ENCODE measurements at places on chromosomes 7 and 10.
A peak's percentile ranks its signal among the peaks of the same experiment; 100 is the strongest.

DNA sequence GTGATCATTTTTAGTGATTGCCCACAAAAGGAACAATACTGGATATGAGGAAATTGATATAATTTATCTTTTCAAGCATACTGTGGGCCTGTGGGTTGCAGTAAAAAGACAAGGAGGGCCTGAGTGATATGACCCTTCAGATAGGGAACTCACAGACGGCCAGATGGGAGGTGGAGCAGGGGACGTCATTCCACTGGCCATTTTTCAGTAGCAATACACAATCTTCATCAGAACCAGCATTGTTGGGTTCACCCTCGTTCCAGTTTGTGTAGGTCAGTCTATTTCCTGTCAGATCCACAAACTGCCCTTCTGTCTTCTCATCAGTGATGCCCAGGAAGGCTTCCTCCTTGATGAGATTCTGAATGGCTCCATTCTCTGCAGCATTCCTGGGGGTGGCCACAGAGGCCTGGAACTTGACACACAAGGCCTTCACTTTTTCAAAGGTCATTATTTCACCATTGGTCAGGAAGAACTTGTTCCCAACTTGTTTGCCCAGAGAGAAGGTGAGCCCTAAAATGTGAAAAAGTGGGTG, 4.5 kb downstream of the MBL2 start:
- no peak for DNase-seq

DNA sequence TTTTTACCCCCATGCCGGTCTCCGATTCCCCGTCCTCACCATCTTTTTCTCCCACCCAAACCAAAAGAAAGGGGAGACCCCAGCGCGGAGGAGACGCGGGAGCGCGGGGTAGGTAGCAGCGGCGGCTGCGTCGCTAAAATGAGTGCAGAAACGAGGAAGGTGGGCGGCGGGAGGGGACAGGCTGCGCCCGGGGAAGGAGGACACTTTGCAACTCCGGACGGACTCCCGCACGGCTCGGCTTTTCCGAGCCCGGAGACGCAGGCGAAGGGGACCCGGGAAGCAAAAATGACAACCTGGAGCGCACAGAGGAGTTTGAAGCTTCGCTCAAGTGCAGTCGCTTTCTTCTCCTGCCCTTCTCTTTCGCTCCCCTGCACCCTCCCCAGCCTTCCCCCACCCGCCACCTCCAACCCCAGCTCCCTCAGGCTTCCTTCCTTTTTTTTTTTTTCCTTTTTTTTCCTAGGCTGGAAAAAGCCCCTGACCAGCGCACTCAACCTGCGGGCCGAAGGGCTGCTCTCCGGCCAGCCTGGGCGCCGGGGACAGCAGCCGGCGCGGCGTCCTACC, 453 bp downstream of the SFMBT2 start:
- no peak for DNase-seq

DNA sequence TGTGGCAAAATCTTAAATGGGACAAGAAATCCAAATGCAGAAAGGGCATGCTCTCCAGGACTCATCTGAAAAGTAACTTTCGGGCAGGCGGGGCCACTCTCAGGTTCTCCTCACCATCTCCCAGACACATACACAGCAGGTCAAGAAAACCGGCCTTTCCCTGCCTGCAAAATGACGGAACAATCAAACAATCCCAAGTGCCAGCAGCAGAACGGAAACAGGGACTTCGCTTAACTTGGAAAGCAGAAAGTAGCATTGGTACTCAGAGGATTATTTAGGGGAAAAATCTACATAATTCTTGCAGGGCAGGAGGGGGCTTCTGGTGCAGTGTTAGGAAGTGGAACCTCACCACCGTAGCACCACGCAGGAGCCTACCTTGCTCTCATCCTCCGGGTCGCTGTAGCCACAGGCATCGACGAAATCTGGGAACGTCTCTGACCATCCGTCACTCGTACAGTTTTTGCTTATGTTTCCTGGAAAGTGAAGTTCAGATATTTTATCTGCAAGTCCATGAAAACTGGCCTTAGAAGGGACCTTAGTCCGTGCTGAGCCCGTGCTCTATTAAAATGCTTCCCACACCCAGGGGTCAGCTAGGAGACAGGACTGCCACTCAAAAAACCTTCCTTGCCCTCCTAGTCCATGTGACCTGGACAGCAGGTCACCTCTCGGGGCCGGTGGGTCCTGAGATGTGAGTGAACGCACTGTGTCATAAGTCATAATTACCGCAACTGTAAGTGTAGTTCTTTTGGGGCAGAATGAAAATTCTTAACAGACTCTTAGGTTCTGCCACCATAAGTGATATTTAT, 41.1 kb downstream of the VIPR2 start:
- DNase-seq: no peak

GRCh38 chr7:101681170-101682007, 52.3 kb upstream of the MYL10 start:
- peak; percentile 53 for DNase-seq

DNA sequence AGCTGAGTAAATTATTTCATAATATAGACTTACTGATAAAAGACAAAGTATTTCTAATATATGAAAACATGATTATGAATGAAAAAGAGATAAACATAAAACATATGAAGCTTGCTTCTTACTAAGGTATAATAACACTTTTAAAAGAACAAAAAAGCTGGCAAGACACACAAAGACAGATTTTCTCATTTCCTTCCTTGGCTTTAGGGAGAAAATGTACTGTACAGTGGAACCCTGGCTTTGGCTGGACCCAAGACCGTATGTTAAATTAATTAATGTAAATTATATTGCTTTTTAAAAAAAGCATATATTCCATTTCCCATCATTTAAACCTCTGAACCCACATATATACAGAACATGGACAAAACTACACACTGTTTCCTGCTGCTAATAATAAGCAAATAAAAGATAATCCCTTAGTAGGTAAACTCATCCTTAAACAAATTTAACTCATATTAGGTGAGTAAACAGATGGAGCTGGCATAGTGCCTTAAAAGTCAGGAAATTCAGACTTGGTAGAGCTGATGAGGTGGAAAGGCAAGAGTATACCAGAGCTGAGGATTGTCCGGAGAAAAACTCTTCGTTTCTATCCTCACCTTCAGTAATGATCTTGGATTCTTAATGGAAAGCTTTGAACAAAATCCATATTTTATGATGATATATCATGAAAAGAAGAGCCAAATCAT, 1016.4 kb upstream of the KCND2 start:
- DNase-seq: no peak

- no peak for DNase-seq
These were observed 45.7 kb upstream of the KCND2 start for GRCh38 chr7:120227255-120227654.

DNA sequence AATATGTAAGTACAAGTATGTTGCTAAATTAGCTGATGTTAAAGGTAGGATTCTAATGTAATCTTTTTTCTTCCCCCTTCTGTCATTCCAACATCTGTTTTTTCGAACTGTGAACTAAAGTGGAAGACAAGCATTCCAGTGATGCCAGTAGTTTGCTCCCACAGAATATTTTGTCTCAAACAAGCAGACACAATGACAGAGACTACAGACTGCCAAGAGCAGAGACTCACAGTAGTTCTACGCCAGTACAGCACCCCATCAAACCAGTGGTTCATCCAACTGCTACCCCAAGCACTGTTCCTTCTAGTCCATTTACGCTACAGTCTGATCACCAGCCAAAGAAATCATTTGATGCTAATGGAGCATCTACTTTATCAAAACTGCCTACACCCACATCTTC, 62.7 kb downstream of the WAC start:
- DNase-seq: no peak

DNA sequence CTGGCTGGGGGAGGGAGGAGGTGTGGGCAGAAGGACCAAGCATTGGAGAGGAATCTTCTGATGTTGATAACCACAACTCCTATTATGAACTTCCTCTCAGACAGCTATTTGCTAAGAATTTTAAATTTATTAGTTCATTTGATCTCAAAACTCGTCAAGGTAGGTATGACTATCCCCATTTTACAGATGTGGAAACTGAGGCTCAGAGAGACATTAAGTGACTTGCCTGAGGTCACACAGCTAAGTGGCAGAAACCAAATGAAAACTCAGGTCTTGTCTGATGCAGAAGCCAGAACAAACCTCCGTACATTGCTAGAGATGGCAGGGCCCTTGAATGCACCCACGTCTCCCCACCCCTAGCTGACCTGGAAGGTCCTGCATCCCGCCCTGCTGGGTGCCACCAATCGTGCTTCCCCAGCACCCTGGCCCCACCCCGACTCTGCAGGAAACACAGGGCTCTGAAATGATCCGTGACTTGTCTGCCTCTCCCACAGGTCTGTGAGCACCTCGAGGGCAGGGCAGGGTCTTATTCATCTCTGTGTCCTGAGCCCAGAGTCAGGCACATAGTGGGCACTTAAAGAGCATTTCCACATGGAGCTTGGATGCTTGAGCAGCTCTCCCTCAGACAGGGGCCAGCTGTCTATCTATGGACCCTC, 5.6 kb upstream of the PALD1 start:
- no peak for DNase-seq

DNA sequence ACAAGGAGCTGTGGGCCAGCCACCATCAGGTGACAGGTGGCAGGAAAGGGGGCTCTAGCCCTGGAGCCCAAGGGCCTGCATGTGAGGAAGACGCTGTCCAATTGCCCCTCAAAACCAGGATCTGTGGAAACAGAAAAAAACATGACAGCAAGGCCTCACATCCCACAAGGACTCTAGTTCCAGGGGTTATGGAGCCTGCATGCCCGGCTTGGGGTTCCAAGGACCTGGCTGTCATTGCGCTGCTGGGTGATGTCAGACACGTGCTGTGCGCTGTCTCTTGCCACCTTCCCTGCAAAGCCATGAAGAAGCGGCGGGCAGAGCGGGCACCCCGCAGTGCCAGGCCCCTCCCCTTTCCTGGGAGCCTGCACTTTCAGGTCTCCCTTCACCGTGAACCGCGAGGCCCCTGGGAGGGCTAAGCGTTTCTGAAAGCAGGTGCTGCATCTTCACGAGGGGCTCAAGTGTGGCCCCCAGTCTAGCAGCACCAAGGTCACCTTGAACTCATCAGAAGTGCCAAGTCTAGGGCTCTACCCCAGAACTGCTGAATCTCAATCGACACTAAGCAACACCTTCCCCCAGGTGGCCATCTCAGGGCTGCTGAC, 15.1 kb upstream of the CRYGN start:
- DNase-seq: no peak

DNA sequence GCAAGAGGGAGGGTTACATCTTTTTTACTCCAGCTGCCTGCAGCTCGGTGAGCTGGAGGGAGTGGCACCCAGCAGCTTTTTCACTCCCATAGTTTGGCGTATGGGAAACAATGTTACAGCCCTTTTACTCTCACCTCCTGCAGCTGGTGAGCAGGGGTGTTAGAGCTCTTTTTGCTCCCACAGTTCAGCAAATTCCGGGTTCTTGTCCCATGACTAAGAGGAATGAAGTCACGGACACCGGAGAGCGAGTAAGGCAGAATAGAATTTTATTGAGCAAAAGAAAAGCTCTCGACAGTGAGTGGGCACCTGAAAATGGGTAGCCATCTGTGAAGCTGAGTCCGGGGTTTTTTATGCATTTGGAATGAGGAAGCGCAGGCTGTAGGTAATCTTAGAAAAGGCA, 446.6 kb downstream of the GFRA1 start:
- no peak for DNase-seq

GRCh38 chr10:71850021-71850742, 869 bp downstream of the PSAP start:
- DNase-seq: peak; percentile 7

DNA sequence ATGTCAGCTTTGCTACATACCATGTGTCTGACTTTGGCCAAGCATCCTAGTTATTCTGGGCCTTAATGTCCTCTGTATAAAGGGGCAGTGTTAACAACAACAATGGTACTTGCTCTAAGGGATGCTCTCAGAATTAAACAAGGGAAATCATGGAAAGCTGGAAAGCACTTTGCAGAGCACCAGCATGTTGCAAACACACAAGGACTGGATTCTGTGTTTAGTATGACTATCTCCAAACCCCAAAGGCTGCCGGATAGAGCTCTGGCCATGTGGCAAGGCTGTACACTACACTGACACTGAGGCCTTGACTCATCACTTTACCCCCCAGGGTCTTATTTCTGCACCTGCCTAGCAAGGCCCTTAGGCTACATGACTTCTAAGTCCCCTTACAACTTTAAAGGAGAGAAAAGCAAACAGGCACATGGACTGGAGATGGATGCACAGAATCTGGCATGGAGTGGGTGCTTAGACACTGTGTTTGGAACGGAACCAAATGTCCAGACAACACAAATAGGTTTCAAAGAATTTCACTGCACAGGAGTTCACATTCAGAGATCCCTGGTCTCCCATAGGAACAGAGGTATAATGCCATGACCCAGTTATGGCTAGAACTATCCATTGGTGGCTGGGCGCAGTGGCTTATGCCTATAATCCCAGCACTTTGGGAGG, 74.6 kb downstream of the FAM13C start:
- no peak for DNase-seq

- no peak for DNase-seq
These were observed 26.5 kb upstream of the GSAP start for GRCh38 chr7:77442636-77443035.

DNA sequence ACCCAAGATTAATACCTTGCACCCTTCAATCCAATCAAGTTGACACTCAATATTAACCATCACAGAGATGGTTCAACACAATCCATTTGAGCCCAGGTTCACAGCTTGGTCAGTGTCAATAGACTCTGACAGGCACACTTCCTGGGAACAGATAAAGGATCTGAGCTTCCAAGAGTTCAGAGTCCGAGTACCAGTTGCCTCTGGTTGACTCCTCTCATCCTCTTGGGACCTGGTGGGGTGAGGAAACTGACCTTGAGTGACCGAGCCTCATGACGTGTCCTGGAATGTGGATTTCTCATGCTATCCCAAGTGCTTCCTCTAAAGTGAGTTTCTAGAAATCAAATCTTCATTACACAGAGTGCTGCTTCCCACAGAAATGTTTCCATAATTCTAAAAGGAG, 162.0 kb downstream of the CYP26A1 start:
- no peak for DNase-seq

DNA sequence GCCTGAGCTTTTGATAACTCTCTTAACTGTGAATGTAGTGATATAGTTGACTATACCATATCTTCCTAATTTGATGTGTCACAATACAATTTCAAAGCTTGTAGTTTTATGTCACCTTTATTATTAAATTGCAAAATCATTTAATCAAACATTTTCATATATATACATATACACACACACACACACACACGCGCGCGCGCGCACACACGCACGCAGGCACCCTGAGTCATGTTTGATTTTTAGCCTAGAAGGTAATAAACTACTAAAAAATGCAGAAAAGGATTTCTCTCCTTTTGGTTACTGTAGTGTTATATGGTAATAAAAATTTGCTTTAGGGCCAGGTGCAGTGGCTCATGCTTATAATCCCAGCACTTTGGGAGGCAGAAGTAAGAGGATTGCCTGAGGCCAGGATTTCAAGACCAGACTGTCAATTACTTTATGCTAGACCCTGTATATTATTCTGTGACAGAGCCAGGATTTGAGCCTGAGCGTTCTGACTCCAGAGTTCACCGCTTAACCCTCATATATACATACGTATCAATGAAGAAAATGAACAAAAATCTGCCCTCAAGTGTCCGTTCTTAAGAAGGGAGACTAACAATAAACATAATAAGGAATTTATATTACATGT, 89.6 kb downstream of the PODXL start:
- DNase-seq: no peak
